ENCODE measurements at places on chromosomes 5 and 9.

DNA sequence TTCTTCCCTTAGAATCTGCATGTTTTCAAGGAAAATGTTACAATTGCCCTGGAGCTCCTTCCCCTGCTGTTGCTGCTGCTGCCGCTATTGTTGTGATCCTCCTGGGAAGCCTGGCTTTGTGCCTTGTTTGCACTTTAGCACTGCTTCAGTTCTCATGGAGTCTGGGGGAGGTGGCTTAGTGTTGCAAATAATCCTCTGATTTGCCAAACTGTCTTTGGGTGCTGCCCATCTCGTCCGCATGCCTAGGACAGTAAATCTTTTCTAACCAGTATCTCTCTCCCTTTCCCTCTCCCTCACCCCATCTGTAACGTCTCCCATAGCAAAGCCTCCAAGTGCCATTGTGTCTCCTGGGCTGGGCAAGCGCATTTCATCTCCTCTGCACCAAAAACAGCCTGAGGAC lies 30.3 kb downstream of the FAM240B start:
- DNase-seq, result no peak

- DNase-seq, result no peak
Observed at GRCh38 chr5:133086366-133086875, 34.6 kb downstream of the HSPA4 start.

DNA sequence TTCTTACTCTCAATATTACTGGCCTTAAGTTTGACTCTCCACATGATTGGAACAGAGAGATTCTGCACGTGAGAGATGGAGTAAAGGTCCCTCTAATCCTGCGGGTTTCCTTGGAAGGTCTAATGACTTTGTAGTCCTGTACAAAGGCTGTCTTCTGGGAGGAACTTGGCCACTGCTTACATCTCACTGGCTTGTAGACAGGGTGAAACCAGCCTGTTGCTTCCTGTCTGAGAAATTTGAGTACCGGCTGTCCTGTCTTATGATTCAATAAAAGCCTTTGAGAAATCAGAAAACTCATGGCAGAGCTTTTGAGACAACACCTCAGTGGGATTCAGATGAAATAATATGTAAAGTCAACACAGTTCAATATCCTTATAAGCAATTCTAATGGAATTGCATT lies 43.0 kb downstream of the IL31RA start:
- no peak for DNase-seq

DNA sequence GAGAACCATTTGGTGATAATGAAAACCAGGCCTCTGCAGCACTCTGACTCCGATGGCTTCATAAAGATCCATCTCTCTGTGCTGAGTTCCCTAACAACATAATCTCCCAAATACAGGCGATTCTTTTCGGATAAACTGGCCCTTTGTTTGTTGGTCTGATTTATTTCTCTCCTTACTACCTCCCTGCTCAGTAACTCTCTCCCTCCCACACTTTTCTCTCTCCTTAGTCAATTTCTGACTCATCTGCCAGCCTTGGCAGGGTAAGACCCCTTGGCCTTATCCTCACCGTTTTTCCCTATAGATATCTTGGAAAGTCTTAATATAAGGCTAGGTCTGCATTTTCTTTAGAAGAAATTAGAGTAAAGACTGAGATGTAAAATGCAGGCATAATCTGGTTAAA lies 128.7 kb downstream of the BRINP1 start:
- no peak for DNase-seq

DNA sequence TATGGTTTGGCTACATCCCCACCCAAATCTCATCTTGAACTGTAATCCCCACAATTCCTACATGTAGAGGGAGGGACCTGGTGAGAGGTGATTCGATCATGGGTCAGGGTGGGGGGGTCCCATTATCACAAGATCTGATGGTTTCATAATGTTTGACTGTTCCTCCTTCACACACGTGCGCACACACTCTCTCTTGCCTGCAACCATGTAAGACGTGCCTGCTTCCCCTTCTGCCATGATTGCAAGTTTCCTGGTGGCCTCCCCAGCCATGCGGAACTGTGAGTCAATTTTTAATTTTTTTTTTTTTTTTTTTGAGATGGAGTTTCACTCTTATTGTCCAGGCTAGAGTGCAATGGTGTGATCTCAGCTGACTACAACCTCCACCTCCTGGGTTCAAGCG lies 27.0 kb downstream of the FAM169A start:
- no peak for DNase-seq

GRCh38 chr5:151168602-151169344 lies 11.2 kb upstream of the ANXA6 start:
- DNase-seq, result no peak

DNA sequence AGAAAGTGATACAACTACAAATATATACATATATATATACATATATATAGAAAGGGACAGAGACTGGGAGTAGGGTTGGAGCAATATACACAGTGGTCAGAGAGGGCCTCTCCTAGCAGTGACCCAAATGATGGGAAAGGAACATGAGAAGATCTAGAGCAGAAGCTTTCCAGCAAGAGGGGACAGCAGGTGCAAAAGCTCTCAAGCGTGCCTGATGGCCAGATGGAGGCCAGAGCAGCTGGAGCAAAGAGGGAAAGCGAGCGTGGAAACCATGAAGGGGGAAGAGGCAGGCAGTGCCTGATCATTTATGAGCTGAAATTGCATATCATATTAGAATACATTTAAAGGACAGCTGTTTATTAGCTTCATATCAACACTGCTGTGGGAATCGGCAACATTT lies 7.6 kb upstream of the GRPEL2 start:
- DNase-seq, result no peak

DNA sequence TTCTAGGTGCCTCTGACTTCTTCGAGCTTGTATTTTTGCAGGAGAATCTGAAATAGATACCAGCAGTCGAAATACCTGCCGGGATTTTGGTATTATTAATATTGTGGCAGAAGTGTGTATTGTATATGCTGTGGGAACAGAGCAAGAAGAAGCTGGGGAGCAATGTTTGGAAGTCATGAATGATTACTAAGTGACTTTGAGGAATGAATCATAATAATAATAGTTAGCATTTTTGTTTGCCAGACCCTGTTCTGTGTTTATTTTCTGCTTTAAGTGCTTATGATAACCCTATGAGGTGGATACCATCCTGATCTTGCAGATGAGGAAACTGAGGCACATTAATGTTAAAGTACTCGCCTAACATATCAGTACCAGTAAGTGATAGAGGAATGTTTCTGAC lies 32.4 kb downstream of the RAB24 start:
- DNase-seq, result no peak

GRCh38 chr5:53971131-53971530 lies 339.2 kb downstream of the ARL15 start:
- DNase-seq, result no peak

GRCh38 chr9:121067640-121068039 lies 7.1 kb upstream of the CNTRL start:
- DNase-seq, result no peak

GRCh38 chr5:172768573-172769341 lies 2.2 kb downstream of the DUSP1 start:
- no peak for DNase-seq

All from stimulated activated CD4-positive, alpha-beta T cell treated with anti-CD3 and anti-CD28 coated beads, TNF-alpha, amount 100 ng/mL, for 4 hours (primary cell).